GM23338 (cell line): ENCODE measurements at places on chromosomes 2 and 18.

GRCh38 chr2:95166065-95166763 lies 605 bp downstream of the ZNF2 start:
- peak overlapping the region; percentile 91 for H3K4me3 ChIP-seq
- no peaks in the 10 kb centered on the region for H3K27me3 ChIP-seq
- DNase-seq, result peak; percentile 9
- H3K36me3 ChIP-seq, result no peaks in the 10 kb centered on the region

- peaks cover 32% of the 10 kb centered on the region for H3K4me1 ChIP-seq
- no peak overlapping the region for H3K4me3 ChIP-seq
- 0 out of 2 replicates have a peak, but pooled peaks cover 4% of the 10 kb centered on the region for H3K27me3 ChIP-seq
- H3K36me3 ChIP-seq, result no peaks in the 10 kb centered on the region
- DNase-seq, result no peak
These were observed 68.0 kb downstream of the NPAS2 start for GRCh38 chr2:100887713-100888495.

- no peak overlapping the region for H3K27ac ChIP-seq
- peak; percentile 6 for DNase-seq
- H3K4me1 ChIP-seq, result peaks cover 21% of the 10 kb centered on the region
These were observed 295.9 kb upstream of the LINC00305 start for GRCh38 chr18:64444819-64445218.

DNA sequence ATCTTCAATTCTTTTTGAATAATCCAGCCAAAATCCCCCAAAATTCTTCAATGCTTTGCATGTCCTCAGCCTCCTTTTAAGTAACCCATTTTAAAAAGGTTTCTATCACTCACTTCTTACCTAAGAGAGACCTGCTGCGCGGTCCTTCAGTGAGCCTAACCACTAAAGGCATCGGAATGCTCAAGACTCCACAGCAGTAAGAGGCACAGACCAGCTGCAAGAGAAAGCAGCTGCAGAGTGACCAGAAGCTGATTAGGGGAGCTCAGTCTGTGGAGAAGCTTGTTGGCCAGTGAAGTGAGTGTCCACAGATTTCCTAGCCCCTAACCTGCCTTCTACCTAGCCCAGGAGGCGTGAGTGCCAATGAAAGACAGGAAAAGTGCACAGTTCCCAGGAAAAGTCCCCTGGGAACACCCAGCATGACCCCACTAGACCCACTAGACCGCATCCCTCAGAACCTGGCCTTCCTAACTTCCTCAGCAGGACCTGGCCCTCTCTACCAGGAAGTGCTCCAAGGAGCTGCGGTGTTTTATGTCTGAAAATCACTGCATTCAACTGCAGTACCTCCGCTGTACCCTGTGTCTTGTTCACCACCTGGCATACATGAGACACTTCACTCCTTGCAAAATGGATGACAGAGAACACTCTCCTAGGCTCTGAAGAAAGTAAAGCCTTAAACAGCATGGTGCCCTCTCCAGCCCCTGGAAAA lies 10.1 kb downstream of the MBOAT2 start:
- H3K36me3 ChIP-seq, result no peaks in the 10 kb centered on the region
- H3K27me3 ChIP-seq, result no peaks in the 10 kb centered on the region
- DNase-seq, result no peak

DNA sequence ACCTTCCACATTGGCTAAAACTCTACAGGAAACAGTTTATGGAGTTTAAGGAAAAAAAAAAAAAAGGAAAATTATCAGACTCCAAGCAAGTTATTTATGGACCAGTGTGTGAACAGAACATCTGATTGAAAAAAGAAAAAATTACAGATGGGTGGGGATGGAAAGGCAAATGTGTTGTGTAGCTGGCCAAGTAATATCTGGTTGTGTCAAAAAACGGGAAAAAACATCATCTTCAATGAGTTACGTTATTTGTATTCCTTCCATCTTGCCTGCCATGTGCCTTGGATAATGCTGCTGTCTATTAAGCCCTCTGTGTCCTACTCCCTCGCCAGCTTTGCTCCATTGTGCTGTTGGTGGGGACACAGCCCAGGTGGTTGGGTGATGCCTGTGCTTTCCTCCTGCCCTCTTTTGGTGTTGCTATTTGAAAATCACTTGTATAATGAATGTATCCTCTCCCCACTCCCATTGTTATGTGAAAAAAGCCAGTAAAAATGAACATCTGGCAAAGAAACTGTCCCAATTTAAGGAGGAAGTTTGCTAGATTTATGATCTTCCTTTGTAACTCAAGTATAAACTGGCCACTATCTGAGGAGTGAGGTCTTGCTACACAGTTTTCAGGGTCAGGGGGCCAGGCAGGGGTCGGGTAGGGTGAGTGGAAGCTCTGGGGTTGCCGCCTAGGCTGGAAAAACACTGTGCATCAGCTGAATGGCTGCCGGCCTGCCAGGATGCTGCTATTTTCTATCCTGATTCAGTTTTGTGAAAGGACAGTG lies 155.9 kb downstream of the FMNL2 start:
- DNase-seq, result no peak
- H3K27me3 ChIP-seq, result no peaks in the 10 kb centered on the region
- peak overlapping the region; percentile 40 for H3K27ac ChIP-seq
- H3K36me3 ChIP-seq, result no peaks in the 10 kb centered on the region

DNA sequence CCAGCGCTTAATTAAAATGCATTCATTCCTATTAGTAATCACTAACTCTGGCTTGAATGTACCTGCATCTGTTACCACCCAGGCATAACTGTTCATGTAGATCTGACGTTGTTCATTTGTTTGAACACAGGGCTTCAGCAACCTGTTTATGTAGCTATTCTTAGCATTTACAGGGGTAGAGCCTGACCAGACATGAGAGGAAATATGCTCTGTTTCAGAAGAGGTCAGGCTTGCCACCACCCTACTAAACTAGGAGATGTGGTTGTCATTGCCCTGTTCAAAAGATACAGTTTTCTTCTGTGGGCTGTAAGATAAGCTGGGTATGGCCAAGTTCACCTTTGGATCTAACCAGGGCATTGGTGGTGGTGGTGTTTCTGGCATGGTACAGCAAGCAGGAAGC lies 8.8 kb downstream of the MGAT5 start:
- H3K27ac ChIP-seq, result no peak overlapping the region
- DNase-seq, result no peak
- peaks cover 15% of the 10 kb centered on the region for H3K4me1 ChIP-seq
- H3K4me3 ChIP-seq, result no peak overlapping the region
- no peaks in the 10 kb centered on the region for H3K36me3 ChIP-seq

DNA sequence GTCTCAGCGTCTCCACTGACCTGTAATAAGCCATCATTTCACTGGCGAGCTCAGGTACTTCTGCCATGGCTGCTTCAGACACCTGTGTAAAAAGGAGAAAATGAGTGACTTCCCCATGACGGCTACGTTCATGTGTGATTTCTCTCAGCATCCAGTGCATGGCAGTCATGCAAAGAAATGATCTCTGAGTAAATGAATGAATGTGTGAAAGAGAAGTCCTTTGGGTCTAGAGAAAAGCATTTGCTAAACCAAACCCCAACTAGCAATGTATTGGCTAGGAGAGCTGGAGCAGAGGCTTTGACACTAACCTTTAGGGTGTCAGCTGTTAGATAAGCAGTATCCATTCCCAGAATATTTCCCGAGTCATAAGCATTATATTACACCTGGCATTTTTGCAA lies 417 bp downstream of the IL1B start:
- H3K27me3 ChIP-seq, result no peaks in the 10 kb centered on the region
- H3K27ac ChIP-seq, result no peak overlapping the region
- DNase-seq, result no peak
- peaks cover 4% of the 10 kb centered on the region; the same call in 1 of the 2 replicates for H3K4me1 ChIP-seq
- H3K36me3 ChIP-seq, result no peaks in the 10 kb centered on the region

GRCh38 chr2:70748002-70748784 lies 19.8 kb downstream of the ADD2 start:
- peak; percentile 70 for DNase-seq
- H3K27ac ChIP-seq, result no peak overlapping the region
- no peaks in the 10 kb centered on the region for H3K27me3 ChIP-seq
- peaks cover 74% of the 10 kb centered on the region for H3K4me1 ChIP-seq
- no peak overlapping the region for H3K4me3 ChIP-seq

DNA sequence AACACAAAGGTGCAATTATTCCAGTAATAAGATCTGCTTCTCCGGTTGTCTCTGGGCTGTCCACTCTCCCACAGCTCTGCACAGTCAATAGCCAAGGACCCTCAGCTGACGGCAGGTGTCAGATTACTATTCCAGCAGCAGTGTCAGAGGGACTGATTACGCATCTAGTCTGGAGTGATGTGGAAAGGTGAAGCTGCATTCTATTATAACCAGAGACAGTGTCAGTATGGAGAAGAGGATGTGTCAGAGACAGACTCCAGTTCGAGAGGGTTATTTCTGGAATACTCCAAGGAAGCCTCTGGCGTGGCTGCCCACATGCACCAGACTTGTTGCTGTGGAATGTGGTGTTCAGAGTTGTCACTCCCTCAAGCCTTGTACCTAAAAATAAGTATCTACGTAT lies 163.6 kb upstream of the TMEM200C start:
- H3K27ac ChIP-seq, result no peak overlapping the region
- H3K36me3 ChIP-seq, result no peaks in the 10 kb centered on the region
- no peaks in the 10 kb centered on the region for H3K27me3 ChIP-seq
- peaks cover 41% of the 10 kb centered on the region for H3K4me1 ChIP-seq

DNA sequence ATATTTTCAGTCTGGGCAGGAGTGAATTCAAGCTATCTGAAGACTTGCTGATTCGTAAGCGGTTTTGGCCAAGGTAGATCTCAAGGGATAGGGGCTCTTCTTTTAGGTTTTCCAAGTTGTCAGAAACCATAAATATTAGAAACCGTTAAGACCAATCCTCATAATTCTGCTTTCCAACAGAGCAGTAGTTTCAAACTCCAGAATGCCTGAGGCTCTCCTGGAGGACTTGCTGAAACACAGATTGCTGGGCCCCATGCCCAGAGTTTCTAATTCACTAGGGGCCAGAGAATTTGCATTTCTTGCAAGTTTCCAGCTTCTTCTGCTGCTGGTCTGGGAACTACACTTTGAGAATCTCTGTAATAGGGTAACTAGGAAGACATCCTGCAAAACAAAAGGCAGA lies 1855.7 kb upstream of the CELF4 start:
- H3K27ac ChIP-seq, result no peak overlapping the region
- no peaks in the 10 kb centered on the region for H3K4me1 ChIP-seq
- H3K27me3 ChIP-seq, result no peaks in the 10 kb centered on the region
- H3K36me3 ChIP-seq, result no peaks in the 10 kb centered on the region

DNA sequence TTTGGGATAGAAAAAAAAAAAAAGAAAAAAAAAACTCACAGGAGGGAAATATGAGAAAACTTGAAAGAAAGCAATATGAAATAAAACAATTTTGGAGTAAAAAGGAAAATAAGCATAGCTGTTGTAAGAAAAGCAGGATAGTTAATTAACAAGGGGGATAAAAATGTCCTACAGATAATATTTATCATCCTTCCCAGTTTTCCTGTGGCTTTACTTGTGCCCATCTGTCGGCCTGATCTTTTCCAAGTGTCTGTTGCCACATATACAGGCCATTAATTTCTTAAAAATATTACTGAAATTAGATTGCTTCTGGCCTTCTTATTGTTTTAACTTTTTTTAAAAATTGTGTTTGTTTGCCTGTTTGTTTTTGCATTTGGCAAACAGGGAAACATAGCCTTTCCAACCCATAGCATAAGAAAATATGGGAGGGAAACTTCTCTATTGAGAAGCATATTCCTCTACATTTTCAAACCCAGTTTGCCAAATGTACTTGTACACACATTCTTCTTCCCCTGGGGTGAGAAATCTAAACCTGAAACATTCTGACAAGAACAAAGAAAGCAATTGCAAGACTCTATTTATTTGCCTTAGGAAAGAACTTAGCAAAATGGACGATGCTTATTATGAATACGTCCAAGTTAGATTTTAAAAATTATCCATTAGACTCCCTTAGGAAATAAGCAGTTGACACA lies 272.3 kb downstream of the CDH20 start:
- H3K36me3 ChIP-seq, result no peaks in the 10 kb centered on the region
- peaks cover 32% of the 10 kb centered on the region for H3K4me1 ChIP-seq
- peak overlapping the region; percentile 84 for H3K27ac ChIP-seq
- H3K4me3 ChIP-seq, result peak overlapping the region; percentile 41
- no peaks in the 10 kb centered on the region for H3K27me3 ChIP-seq
- DNase-seq, result no peak

GRCh38 chr2:217695033-217695520 lies 307.7 kb downstream of the TNS1 start:
- H3K36me3 ChIP-seq, result no peaks in the 10 kb centered on the region
- no peaks in the 10 kb centered on the region for H3K4me1 ChIP-seq
- no peaks in the 10 kb centered on the region for H3K27me3 ChIP-seq
- no peak overlapping the region for H3K4me3 ChIP-seq
- no peak overlapping the region for H3K27ac ChIP-seq

DNA sequence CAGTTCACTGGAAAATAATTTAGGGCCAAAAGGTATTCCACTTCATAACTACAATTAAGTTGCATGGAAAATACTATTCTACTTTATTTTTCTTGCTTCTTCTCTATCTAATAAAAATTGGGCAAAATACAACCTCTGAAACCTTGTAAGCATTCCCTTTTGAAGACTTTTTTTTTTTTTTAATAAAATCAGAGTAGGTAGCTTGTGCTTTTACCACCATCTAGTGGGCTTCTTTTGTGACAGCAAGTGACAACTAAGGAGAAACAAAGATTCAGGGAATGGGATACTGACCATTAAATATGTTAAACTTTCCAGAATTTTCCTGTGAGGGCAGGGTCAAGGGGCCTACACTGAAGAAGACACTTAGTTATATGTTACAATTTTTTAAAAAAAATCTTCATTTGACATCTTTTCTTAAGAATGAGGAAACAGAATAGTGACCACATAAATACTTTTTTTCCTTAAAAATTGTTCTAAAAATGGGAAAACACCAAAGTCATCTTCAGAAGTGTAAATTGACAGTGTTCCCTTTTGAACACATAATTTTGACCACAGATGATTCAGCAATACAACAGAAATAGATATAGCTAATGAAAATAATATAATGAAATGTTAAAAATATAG lies 1183.2 kb upstream of the ACVR2A start:
- no peak overlapping the region for H3K4me3 ChIP-seq
- no peaks in the 10 kb centered on the region for H3K36me3 ChIP-seq
- H3K4me1 ChIP-seq, result peaks cover 14% of the 10 kb centered on the region
- no peaks in the 10 kb centered on the region for H3K27me3 ChIP-seq
- DNase-seq, result peak; percentile 76

GRCh38 chr18:4119127-4119648 lies 335.9 kb downstream of the DLGAP1 start:
- H3K27ac ChIP-seq, result peak overlapping the region; percentile 88
- H3K27me3 ChIP-seq, result no peaks in the 10 kb centered on the region
- DNase-seq, result peak; percentile 95
- H3K4me3 ChIP-seq, result 0 out of 2 replicates have a peak overlapping the region, but pooled peaks have one; percentile 11

GRCh38 chr2:173239644-173240043 lies 115.0 kb upstream of the CDCA7 start:
- no peaks in the 10 kb centered on the region for H3K36me3 ChIP-seq
- H3K27ac ChIP-seq, result no peak overlapping the region
- H3K4me1 ChIP-seq, result peaks cover 23% of the 10 kb centered on the region
- no peak for DNase-seq

GRCh38 chr2:16622399-16622968 lies 43.1 kb downstream of the CYRIA start:
- H3K4me1 ChIP-seq, result peaks cover 16% of the 10 kb centered on the region
- no peak for DNase-seq
- no peak overlapping the region for H3K27ac ChIP-seq
- no peaks in the 10 kb centered on the region for H3K36me3 ChIP-seq
- no peaks in the 10 kb centered on the region for H3K27me3 ChIP-seq

- no peak overlapping the region for H3K27ac ChIP-seq
- DNase-seq, result no peak
- H3K4me1 ChIP-seq, result no peaks in the 10 kb centered on the region
- H3K36me3 ChIP-seq, result peaks cover 14% of the 10 kb centered on the region
- H3K4me3 ChIP-seq, result no peak overlapping the region
These were observed 30.9 kb downstream of the E2F6 start for GRCh38 chr2:11435036-11435435.

GRCh38 chr2:56202381-56203121 lies 18.8 kb downstream of the CCDC85A start:
- no peak for DNase-seq
- H3K4me3 ChIP-seq, result no peak overlapping the region
- H3K36me3 ChIP-seq, result no peaks in the 10 kb centered on the region
